ENCODE measurements at places on chromosomes 5 and 9.

DNA sequence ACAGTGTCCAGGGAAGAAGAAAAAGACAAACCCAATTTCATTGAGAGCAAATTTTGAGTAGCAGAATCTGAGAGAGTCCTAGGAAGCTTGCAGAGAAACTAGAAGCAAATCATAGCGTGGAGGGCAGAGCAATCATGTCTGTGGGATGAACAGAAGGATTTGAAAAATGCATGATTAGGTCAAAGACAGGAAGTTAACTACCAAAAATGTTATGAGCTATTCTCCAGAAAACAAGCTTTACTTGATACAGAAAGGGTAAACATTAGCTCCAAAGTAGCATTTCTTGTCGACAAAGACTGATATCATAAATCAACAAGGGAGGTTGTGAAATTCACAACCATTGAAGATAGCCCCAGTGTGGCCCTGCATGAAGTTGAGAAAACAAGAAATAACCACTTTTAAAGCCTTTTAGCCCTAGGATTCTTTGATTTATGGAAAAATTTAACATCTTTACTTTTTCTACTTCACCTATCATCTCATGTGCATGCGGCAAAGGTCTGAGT, 97.7 kb upstream of the MEGF10 start:
- no peak for DNase-seq

DNA sequence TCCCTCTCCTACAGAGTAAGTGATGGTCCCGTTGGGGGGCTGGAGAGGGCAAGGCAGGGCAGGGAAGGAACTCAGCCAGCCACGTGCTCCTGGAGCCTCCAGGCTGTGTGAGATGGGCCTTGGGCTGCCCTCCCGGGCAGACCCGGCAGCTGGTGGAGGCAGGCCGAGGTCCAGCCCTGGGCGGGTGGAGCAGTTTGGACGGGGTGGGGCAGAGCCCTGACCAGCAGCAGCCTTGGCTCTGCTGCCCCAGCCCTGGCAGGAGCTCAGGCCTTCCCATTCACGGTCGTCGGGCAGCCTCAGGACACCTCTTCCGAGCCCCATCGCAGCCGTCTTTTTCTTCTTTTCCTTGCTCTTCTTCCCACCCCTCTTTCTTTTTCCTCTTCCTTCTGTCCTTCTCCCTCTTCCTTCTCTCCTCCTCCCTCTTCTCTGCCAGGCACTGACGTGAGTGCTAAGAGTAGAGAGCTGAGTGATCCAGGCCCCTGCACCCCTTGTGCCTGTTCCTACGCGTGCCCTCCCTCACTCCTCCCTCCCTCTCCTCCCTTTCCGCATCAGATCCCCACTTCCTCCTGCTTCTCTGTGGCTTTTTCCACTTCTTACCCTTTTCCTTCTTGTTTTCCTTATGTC, 42.8 kb downstream of the AMBP start:
- DNase-seq, result no peak

DNA sequence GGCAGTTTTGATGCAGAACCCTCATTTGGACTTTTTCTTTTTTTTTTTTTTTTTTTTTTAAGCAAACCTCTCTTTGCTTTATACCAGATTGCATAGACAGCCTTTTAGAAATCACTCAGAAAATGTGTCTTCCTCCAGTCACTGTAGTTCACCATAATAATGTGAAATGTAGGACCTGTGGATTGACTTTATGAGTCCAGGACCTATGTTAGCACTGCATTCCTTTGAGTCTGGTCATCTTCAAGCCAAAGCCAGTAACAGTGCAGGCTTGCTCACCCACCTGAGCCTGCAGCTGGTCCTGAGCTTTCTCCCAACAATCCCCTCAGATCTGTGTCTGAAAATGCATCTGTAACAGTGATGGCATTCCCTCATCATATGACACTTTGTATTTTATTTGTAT, 110.7 kb upstream of the NFIL3 start:
- DNase-seq, result no peak

GRCh38 chr5:159638954-159639559, 277.2 kb upstream of the ADRA1B start:
- no peak for DNase-seq

DNA sequence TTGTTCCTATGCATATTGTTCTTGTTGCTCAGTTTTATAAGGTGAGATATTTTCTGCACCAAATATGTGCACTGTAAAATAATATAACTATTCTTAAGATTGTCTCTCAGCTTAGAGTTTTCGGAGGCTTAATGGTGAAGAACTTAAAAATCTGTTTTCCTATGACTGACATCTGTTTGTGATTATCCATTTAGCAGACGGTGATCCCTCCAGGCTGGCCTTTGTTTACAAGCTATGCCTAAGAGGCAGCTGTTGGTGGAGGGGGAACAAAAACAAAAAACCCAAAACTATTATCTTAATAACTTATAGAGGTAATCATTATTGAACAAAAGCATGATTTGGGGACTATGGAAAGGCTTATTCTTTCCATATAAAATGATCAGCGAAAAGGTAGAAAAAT, 658 bp downstream of the PDCD1LG2 start:
- DNase-seq, result no peak

Measured in activated T-cell treated with anti-CD3 and anti-CD28 coated beads, Interleukin-2, amount 50 U/mL, for 1 hour (primary cell).